H4 (cell line): ENCODE measurements at places on chromosomes 13 and 19. TPM values are rescaled to one million over a fixed set of nuclear protein-coding genes. Genes with fewer than 3 reads are reported as not detected.

Gene MYADM
- 4.8 and 17.3 TPM in 2 replicates for total RNA-seq

Gene BTBD2
- 37.6 and 40.1 TPM in 2 replicates for total RNA-seq

Gene PROZ
- total RNA-seq: not detected in 2 replicates

Gene ZNF470
- total RNA-seq: 0.68 and 1.6 TPM in 2 replicates

Gene SLC25A41
- not detected in 2 replicates for total RNA-seq

Gene ZGLP1
- total RNA-seq: 0.18 and 1.8 TPM in 2 replicates

Gene IRF2BP1
- 8.7 and 13.0 TPM in 2 replicates for total RNA-seq

Gene KLK5
- 0.64 TPM in 1 of 2 replicates, not detected in the other for total RNA-seq

Gene LSR
- 1.1 and 1.7 TPM in 2 replicates for total RNA-seq

Gene LILRB5
- not detected in 2 replicates for total RNA-seq

Gene DACH1
- total RNA-seq: 0.14 TPM in 1 of 2 replicates, not detected in the other

Gene CYP4F8
- total RNA-seq: not detected in 2 replicates

Gene GAPDHS
- not detected in 2 replicates for total RNA-seq

Gene LYPD3
- 0.17 and 0.29 TPM in 2 replicates for total RNA-seq

Gene PCDH9
- 5.6 and 7.7 TPM in 2 replicates for total RNA-seq

Gene PCSK4
- 0.31 TPM in 1 of 2 replicates, not detected in the other for total RNA-seq

Gene IGSF23
- not detected in 2 replicates for total RNA-seq

Gene TYROBP
- not detected in 2 replicates for total RNA-seq

Gene CGB3
- total RNA-seq: not detected in 2 replicates

Gene PSG2
- total RNA-seq: not detected in 2 replicates

Gene ELF1
- 17.3 and 18.1 TPM in 2 replicates for total RNA-seq

Gene CYP2A6
- not detected in 2 replicates for total RNA-seq

Gene FARP1
- total RNA-seq: 6.3 and 12.8 TPM in 2 replicates

Gene ZNF724
- total RNA-seq: 8.8 and 10.5 TPM in 2 replicates

Gene GRIN2D
- total RNA-seq: not detected in 2 replicates

Gene A1BG
- total RNA-seq: 24.5 and 31.5 TPM in 2 replicates

Gene F10
- total RNA-seq: not detected in 2 replicates

Gene HTR2A
- total RNA-seq: 0.08 TPM in 1 of 2 replicates, not detected in the other

Gene NKPD1
- total RNA-seq: 0.19 TPM in 1 of 2 replicates, not detected in the other

Gene BCL2L12
- total RNA-seq: 9.0 and 14.8 TPM in 2 replicates

Gene LILRB2
- not detected in 2 replicates for total RNA-seq

Gene DOCK9
- total RNA-seq: 2.3 and 22.8 TPM in 2 replicates

Gene RRAS
- 21.5 and 22.7 TPM in 2 replicates for total RNA-seq
